ENCODE measurements at places on chromosomes 1 and 21.

- DNase-seq: no peak
Measured at GRCh38 chr1:240737298-240737697, 125.3 kb upstream of the GREM2 start.

DNA sequence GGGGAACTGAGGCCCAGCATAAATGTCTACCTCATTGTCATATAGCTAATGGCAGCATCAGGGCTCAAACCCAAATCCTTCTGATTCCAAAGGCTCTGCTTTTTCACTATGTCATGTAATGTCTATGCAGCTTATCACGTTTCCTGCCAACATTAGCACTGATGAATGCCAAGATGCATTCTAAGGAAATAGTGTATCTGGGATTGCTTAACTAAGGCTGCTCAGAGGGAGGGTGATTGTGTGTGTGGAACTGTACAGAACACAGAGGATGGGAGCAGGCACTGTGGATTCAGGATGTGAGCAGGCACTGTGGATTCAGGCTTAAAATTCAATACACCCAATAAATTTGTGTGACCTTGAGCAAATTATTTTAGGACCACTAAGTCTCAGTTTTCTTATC is 456.4 kb upstream of the DEPDC1 start:
- no peak for DNase-seq

- no peak for DNase-seq
Measured at GRCh38 chr1:167502192-167502551, 16.2 kb downstream of the CD247 start.

DNA sequence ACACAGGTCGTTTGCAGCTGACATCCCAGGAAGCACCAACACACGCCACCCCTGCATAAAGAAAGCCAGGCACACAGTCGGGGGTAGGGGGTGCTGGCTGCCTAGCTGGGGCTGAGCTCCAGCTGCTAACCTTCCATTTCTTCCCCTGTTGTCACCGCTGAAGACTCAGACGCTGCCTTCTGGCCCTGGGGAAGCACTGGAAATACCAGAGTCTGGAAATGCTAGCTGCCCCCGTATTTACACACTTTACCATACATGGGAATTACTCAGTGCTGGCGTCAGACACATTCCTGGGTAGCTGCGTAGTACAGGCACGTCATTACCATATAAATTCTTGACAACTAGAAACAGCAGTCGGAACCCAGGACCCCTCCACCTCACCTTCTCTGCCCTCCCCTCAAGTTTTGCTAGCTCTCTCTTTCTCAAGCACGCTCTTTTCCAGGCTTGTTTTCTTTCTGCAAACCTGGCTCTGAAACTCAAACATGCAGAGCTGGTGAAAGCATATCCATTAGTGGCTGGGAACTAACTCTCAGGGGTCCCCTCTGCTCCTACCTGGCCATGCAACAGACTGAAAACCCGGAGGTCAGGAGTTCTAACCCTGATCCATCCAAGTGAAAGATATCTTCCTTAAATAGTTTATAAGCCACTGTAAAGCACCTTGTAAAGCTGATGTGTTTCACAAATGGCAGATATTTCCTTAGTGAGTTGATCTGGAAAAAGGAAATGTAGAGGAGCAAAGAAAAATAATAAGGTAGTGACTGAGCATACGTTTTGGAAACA is 3.3 kb downstream of the CSRP1 start:
- DNase-seq: no peak

GRCh38 chr1:1833456-1833855 is 55.2 kb upstream of the NADK start:
- DNase-seq: no peak

DNA sequence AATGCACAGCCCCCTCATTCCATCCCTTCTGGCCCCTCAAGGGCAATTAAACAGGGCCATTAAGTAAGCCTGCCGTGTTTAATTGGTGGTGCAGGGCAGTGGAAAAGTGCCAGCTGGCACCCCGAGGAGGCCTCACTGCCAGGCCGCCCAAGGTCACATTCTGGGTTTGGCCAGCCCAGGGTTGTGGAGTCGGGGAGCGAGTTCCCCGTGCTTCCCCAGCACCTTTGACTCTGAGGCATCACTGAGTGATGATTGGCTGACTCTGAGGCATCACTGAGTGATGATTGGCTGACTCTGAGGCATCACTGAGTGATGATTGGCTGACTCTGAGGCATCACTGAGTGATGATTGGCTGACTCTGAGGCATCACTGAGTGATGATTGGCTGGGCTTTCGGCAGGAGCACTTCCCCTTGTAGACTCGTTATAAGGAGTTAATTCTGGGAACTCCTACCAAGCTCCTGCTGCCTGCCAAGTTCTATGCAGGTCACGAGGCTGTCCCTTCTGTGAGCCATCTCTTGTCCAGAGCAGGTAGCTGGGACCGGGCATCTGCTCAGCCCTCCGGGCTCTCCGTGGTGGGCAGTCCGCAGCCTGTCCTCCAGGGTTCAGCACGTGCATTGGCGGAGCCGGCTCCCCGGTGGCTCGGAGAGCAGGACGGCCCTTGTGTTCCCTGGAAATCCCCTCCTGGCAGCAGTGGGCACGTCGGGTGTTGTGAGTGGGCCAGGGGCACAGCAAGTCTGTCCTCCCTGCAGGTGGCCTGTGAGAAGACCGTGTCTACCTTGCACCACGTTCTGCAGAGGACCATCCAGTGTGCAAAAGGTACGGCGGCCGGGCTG is 20.9 kb downstream of the CSTB start:
- DNase-seq: no peak

- DNase-seq: no peak
Measured at GRCh38 chr1:224486801-224487583, 52.4 kb upstream of the WDR26 start.

DNA sequence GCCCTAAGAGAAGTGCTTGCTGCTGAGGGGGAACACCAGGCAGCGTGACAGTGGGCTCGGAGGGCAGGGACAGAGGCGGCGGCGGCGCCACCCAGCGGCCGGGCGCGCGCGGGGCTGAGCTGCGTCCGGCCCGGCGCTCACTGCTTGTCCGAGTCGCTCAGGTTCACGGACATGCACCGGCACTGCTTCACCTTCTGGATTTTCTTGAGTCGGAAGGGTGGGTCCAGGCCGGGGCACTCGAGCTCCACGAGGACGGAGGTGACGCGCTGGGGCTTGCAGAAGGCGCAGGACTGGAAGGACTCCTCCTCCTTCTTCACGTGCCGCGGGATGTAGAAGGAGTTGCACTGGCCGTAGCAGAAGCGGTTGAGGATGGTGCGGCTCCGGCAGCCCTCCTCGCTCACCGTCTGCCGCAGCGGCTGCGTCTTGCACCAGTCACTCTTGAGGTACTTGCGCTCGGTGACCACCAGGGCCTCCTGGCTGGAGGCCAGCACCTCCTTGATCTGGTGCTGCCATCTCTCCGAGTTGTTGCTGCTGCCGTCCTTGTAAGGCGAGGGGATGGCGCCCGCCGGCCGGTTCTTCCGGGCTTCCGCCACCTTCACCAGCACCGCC is 119.0 kb downstream of the GREM2 start:
- peak; percentile 60 for DNase-seq

DNA sequence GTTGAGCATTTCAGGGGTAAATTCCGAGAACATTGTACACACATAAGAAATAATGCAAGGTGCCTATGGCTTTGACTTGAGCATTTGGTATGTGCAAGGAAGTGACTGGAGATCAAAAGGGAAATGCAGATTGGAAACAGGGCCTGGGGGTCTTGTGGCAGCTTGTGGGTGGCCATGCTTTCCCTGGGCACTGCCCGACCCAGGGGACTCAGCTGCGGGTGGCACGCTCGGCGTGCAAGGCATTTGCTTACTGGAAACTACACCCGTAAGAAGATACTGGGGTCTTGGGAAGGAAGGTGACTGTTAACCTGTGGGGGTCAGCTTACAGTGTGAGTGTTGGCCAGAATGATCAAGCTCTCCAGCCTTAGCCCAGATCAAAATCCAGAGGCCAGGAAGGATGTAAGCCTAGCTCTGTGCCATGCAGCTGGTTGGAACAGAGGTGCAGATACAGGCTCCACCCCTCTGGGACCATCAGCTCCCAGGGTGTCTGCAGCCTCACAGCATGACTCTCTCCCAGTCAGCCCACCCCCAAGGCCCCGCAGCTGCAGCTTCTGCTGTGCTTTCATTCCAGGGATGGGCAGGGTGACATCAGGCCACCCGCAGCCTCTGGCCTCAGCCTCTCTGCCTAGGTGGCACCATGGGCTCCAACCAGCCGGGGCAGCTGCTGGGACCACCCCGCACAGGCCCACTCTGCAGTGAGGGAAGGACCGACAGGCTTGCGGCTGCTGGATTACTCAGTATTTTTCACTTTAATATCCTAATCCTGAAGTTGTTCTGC is 55.1 kb downstream of the KIF26B start:
- DNase-seq: no peak

- DNase-seq: no peak
Measured at GRCh38 chr1:196608390-196609369, at the start of gene KCNT2. TSS of gene KCNT2 (minus strand) at chr1:196608440. CDS start at chr1:196608309, 131 bp downstream.

DNA sequence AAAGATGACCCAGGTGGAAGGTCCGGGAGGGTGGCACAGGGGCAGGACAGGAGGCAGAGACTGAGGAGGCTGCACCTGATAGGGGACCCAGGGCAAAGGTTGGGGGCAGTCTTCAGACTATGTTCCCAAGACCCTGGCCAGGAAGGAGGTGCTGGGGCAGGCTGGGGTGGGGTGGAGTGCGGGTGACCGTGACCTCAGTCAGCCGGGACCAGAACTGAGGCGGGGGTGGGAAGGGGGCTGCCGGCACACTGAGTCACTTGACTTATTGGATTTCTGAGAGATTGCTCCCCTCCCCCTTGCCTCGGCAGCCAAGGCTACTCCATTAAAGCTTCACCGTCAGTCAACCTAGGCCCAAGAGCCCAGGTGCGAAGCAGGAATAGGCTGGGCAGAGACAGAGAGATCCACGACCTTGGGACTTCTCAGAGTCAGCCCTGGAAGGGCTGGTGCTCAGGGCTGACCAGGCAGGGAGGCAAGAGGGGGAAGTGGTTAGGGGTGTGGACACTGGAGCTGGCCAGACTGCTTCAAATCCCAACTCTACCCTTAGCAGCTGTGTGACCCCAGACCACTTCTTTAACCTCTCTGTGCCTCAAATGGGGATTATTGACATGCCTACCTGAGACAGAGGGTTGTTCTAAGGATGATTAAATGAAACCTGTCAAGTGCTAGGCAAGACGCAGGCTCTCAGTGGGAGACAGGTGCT is 47.9 kb upstream of the LAPTM5 start:
- DNase-seq: no peak

DNA sequence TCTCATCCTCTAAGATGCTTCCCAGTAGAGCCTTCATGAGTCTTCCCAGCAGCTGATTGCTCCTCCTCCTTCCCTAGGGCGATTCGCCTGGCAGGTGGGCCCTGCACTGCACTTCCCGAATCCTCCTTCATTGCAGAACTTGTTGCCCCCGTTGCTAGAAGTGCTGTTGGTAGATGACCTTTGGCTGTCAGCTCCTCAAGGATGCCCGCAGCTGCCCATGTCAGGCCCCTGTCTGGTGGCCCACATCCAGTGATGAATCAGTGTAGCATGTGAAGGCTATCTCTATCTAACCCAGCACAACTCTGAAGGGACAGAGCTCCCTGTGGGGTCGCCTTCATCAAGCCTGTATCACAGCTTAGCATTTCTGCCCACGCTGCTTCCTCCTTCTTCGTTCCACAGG is 52.1 kb upstream of the F3 start:
- no peak for DNase-seq

DNA sequence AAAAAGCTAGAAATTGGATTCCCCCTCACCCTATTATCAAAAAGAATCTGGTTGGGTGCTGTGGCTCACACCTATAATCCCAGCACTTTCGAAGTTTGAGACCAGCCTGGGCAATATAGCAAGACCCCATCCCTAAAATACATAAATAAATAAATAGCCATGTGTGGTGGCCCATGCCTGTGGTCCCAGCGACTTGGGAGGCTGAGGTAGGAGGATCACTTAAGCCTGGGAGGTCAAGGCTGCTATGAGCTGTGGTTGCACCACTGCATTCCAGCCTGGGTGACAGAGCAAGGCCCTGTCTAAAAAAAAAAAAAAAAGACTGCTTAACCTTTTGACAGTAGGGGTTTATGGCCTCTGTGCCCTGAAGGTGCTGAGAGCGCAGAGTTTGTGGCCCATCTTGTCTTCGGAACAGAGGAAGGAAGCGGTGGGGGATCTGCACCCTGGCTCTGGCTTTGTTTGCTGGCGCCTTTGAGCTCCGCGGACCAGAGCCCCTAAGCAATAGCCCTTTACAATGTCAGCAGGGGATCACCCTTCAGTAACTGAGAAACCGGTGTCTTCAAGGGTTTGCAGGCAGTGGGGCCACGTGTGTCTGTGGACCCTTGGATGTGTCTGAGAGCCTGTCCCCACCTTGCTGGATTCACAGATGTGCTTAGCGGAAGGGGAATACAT is 22.1 kb downstream of the SLC2A7 start:
- DNase-seq: no peak

GRCh38 chr1:100400404-100400803 is 48.1 kb downstream of the CDC14A start:
- peak; percentile 19 for DNase-seq

GRCh38 chr1:84479998-84480397 is 932 bp downstream of the RPF1 start:
- no peak for DNase-seq

DNA sequence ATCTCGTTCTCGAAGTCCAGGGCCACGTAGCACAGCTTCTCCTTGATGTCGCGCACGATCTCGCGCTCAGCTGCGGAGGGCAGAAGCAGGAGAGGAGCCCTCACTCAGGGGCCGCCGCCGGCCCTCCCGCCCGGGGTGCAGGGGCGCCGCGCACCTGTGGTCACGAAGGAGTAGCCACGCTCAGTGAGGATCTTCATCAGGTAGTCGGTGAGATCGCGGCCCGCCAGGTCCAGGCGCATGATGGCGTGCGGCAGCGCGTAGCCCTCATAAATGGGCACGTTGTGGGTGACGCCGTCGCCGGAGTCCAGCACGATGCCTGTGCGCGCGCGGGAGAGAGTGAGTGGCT is 1.8 kb downstream of the ACTA1 start:
- no peak for DNase-seq

DNA sequence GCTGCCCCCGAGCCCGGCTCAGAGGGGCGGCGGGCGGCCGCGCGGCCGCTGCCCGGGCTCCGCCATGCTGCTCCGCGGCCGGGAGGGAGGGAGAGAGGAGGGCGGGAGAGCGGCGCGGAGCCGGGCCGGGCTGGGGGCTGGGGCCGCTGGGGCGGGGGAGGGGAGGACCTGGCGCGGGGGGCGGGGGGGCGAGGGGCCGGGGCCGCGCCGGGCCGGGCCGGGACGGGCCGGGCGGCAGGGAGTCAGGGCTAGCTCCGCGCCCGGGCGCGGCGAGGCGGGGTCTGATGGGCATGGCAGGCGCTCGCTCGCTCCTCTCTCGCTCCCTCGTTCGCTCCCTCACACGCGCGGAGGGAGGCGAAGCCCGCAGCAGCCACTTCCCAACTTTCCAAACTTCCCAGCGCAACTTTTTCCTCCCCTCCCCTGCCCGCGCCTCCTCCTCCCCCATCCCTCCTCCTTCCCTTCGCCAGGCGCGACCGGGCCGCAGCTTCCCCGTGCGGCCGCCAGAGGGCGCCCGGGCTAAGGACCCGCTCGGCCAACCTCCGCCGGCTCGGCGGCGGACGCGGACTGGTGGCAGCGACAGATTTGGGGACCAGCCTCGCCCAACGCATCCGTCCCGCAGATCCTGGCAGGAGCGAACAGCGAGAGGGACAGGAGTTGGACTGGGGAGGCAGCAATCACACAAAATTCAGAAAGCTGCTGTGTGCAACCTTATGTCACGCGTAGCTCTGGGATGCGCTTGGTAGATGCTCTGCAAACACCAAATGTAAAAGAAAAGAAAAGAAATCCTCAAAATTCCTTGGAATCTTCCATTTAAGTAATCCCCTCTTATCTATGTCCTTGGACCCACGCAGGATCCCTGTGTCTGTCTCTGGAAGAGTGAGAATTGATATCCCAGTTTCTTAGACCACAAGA is at the start of gene TRABD2B:
Gene TRABD2B, minus strand, starts transcription at position 97 of the 912 bp plus-strand sequence.
- DNase-seq: peak; percentile 83

All from HT-29 (cell line).